Esophagus muscularis mucosa (tissue), 4 donors: ENCODE measurements at places on chromosomes 7 and 10. TPM values are rescaled to one million over a fixed set of nuclear protein-coding genes. Genes with fewer than 3 reads are reported as not detected.
A peak's percentile ranks its signal among the peaks of the same experiment; 100 is the strongest.

- H3K36me3 ChIP-seq = no peaks in the 10 kb centered on the region
- no peaks in the 10 kb centered on the region for H3K27me3 ChIP-seq
- no peak overlapping the region for H3K27ac ChIP-seq
- DNase-seq = no peak
- H3K4me3 ChIP-seq = no peak overlapping the region
These were observed 10.2 kb upstream of the LFNG start for GRCh38 chr7:2509298-2509906.

GRCh38 chr10:67612577-67613537 is 83.1 kb downstream of the CTNNA3 start:
- peaks cover 12% of the 10 kb centered on the region for H3K4me1 ChIP-seq
- H3K27ac ChIP-seq = no peak overlapping the region
- H3K27me3 ChIP-seq = no peaks in the 10 kb centered on the region
- no peak for DNase-seq
- H3K4me3 ChIP-seq = no peak overlapping the region
- H3K36me3 ChIP-seq = no peaks in the 10 kb centered on the region

GRCh38 chr10:127322286-127322685 is 125.9 kb upstream of the INSYN2A start:
- H3K27me3 ChIP-seq = no peaks in the 10 kb centered on the region
- H3K36me3 ChIP-seq = no peaks in the 10 kb centered on the region
- no peak for DNase-seq

- H3K4me1 ChIP-seq = peaks cover 63% of the 10 kb centered on the region
- peaks cover 67% of the 10 kb centered on the region for H3K27me3 ChIP-seq
- DNase-seq = no peak
- H3K36me3 ChIP-seq = no peaks in the 10 kb centered on the region
- H3K4me3 ChIP-seq = peak overlapping the region; percentile 41
These were observed 2.5 kb downstream of the HMX2 start for GRCh38 chr10:123150271-123150985.

The PBLD gene
- total RNA-seq = 8.1 TPM

The INTS15 gene
- 22.5 TPM for total RNA-seq

GRCh38 chr7:67301667-67302066 is 305.0 kb downstream of the TYW1 start:
- no peak for DNase-seq
- H3K27me3 ChIP-seq = no peaks in the 10 kb centered on the region
- H3K4me3 ChIP-seq = peak overlapping the region; percentile 77

DNA sequence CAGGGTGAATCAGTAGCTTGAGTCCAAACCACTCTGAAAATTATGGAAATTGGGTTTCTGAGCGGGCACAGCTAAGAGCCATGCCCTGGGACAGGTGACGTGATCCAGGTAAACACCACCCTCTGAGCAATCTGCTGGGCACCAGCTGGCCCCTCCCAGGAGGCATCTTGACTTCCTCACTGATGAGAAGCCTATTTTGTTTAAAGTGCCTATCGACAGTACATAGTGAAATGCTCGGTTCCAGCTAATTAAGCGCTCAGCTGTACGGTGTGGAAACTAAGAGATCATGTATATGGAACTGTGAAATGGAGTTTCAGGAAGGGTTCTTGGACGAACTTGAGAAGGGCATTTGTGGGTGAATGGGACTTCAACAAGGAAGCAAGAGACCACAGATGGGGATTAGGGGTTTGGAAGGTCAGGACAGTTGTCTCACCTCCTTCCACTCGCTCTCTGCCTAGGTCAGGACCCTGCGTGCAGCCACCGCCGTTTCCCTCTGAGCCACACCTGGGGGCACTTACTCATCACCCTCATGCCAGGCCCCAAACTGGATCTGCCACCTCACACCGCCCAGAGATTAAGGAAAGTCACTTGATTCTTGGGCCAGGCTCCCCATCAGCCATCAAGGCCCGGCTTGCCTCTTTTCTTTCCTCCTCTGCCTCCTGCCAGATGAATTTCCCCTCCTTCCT is 3.2 kb downstream of the ITPRIP start:
- peaks cover 66% of the 10 kb centered on the region for H3K4me1 ChIP-seq
- peak overlapping the region; percentile 98 for H3K4me3 ChIP-seq
- no peaks in the 10 kb centered on the region for H3K36me3 ChIP-seq
- no peak for DNase-seq

The PSD gene
- 268 TPM for total RNA-seq

GRCh38 chr10:117164592-117165537 is 26.8 kb upstream of the VAX1 start:
- peaks cover 57% of the 10 kb centered on the region for H3K4me1 ChIP-seq
- peak overlapping the region; percentile 36 for H3K4me3 ChIP-seq
- no peak for DNase-seq

GRCh38 chr7:111011520-111011919 is 79.4 kb upstream of the LRRN3 start:
- H3K4me3 ChIP-seq = no peak overlapping the region
- H3K4me1 ChIP-seq = no peaks in the 10 kb centered on the region
- H3K27me3 ChIP-seq = no peaks in the 10 kb centered on the region
- no peaks in the 10 kb centered on the region for H3K36me3 ChIP-seq
- no peak for DNase-seq
- H3K27ac ChIP-seq = no peak overlapping the region

The MRLN gene
- not detected for total RNA-seq

GRCh38 chr7:37770838-37771237 is 77.6 kb upstream of the NME8 start:
- H3K4me3 ChIP-seq = no peak overlapping the region
- H3K36me3 ChIP-seq = no peaks in the 10 kb centered on the region
- H3K27ac ChIP-seq = no peak overlapping the region
- H3K27me3 ChIP-seq = no peaks in the 10 kb centered on the region

DNA sequence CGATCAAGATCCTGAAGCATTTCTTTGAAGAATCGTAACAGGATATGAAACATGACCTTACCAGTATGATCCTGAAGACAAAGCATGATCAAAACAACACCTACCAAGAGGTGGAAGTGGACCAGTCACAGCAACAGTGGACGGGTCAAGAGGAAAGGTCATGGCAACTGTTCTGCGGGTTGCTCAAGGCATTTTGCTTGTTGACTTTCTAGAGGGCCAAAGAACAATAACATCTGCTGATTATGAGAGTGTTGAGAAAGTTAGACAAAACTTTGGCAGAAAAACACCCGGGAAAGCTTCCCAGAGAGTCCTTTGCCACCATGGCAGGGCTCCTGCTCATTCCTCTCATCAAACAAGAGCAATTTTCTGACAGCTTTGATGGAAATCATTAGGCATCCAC is 65.6 kb upstream of the LRRC18 start:
- no peak for DNase-seq
- H3K4me3 ChIP-seq = no peak overlapping the region
- peaks cover 29% of the 10 kb centered on the region for H3K4me1 ChIP-seq
- H3K36me3 ChIP-seq = no peaks in the 10 kb centered on the region
- no peak overlapping the region for H3K27ac ChIP-seq

GRCh38 chr10:117241541-117242462 is 888 bp downstream of the SLC18A2 start:
- no peak overlapping the region for H3K27ac ChIP-seq
- no peak for DNase-seq
- peaks cover 13% of the 10 kb centered on the region for H3K4me1 ChIP-seq
- peaks cover 68% of the 10 kb centered on the region for H3K27me3 ChIP-seq
- H3K36me3 ChIP-seq = no peaks in the 10 kb centered on the region

DNA sequence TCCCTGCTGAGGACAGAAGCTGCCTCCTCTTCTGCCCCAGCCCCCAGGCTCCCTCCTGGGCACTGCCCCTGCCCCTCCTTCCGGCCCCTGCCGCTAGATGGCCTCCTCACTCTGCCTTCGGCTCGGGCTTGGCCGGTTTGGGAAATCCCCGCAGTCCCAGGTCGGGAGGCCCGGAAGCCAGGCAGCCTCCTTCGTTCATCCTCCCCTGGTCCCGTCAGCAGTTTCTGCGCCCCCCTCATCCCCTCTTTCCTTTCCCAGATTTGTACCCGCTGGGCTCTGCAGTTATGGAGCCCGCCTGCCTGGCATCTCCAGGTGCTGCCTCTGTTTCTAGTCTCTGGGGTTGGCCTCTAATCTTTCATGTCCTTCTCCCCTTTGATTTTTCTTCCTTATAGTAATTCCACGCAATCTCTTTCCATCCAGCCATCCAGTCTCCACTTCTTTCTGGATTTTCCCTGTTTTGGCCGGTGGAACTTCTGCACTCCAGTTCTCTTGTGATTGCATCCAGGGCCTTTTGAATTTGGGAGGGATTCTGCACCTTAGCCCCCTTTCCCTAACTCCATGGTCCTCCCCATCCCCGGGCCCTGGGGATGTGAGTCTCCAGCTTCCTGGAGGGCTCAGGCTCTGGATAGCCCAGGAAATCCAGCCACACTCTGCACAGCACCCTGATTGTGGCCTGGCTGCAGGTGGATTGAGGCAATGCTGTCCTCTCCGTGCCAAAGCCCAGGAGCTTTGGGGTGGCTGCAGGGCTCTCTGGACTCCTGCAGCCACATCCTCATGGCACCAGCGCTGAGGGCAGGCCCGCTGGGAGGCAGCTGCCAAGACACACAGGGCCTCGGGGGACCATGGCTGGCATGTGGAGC is 3.3 kb upstream of the SHH start:
- peaks cover 28% of the 10 kb centered on the region for H3K27me3 ChIP-seq
- no peaks in the 10 kb centered on the region for H3K36me3 ChIP-seq
- H3K4me3 ChIP-seq = no peak overlapping the region
- DNase-seq = no peak
- no peak overlapping the region for H3K27ac ChIP-seq
- peaks cover 21% of the 10 kb centered on the region for H3K4me1 ChIP-seq

The ACTL6B gene
- total RNA-seq = not detected

DNA sequence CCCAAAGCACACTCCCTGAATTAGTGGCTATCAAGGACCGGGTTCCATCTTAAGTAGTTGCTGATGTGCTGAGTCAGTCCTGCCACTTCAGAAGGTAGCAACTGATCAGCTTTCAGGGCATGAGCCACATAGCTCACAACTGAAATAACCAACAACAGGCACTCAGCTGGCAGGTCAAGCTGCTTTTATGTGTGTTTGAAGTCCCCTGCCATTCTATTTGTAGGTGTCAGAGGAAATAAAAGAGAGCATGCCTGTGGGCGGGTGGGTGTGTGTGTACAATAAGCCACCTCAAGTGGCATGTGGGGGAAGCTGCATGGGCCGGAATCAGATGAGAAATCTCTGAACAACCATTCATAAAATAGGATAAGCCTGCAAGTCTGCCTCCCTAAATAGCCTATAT is 114.3 kb upstream of the YAE1 start:
- no peak for DNase-seq
- no peak overlapping the region for H3K4me3 ChIP-seq
- H3K27me3 ChIP-seq = no peaks in the 10 kb centered on the region
- H3K36me3 ChIP-seq = no peaks in the 10 kb centered on the region
- H3K27ac ChIP-seq = no peak overlapping the region

- H3K36me3 ChIP-seq = no peaks in the 10 kb centered on the region
- H3K4me1 ChIP-seq = no peaks in the 10 kb centered on the region
- no peak overlapping the region for H3K27ac ChIP-seq
- H3K4me3 ChIP-seq = no peak overlapping the region
These were observed 9.5 kb downstream of the GHRHR start for GRCh38 chr7:30973292-30973691.

- H3K4me1 ChIP-seq = peaks cover 64% of the 10 kb centered on the region
- no peak for DNase-seq
- H3K27ac ChIP-seq = peak overlapping the region; percentile 100
- no peaks in the 10 kb centered on the region for H3K27me3 ChIP-seq
- no peaks in the 10 kb centered on the region for H3K36me3 ChIP-seq
These were observed 68.2 kb upstream of the INPP5A start for GRCh38 chr10:132469197-132469884.

GRCh38 chr10:99329304-99329553 is at the start of gene CNNM1:
Gene CNNM1 (plus strand): TSS chr10:99329356. CDS start chr10:99329388, 32 bp downstream.
- no peaks in the 10 kb centered on the region for H3K36me3 ChIP-seq
- peak within 1 kb of the TSS; percentile 71 for H3K4me3 ChIP-seq
- peak within 1 kb of the TSS; percentile 53 for H3K27ac ChIP-seq
- peaks cover 17% of the 10 kb centered on the region for H3K4me1 ChIP-seq
- H3K27me3 ChIP-seq = no peaks in the 10 kb centered on the region
- no peak for DNase-seq

DNA sequence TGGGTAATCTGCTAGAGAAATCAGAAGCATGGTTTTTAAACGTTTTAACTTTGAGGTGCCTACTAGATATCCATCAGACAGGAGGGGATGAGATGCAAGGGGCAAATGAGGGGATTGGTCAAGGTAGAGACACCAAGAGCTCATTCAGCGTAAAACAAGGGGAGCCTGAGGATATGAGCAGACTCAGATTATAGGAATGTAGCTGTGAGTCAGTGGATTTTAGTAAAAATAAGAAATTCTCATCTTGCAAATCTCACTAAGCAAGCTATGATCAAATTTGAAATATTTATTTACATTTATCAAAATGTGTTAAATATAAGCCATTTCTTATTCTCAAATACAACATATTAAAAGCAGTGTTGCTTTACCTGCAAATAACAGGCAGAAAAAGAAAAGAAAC is 21.4 kb upstream of the TFEC start:
- no peak overlapping the region for H3K27ac ChIP-seq
- no peak overlapping the region for H3K4me3 ChIP-seq
- DNase-seq = no peak
- no peaks in the 10 kb centered on the region for H3K36me3 ChIP-seq
- H3K27me3 ChIP-seq = no peaks in the 10 kb centered on the region
- H3K4me1 ChIP-seq = no peaks in the 10 kb centered on the region

The RADIL gene
- 12.1 TPM for total RNA-seq

DNA sequence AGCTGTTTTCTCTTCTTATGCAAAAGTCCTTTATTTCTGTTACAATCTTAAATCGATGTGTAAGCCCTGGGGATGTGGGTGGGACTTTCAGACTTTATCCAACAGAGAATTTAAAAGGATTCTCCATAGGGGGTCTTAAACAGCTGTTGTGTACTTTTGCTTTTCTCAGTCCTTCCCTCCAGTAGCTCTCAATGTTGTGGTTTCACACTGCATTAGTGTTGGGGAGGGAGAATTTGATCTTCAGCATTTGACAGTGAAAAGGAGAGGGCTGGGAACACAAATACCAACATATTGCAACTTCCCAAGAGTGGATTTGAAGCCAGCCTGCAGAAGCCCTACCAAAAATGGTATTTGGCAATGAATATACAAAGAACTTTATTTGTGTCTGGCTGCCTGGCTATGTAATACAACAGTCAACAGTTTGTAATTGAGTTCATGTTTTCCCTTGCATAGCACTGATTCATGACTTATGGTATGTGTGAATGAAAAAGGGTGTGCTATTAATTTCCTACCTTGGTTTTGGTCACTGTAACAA is 80.1 kb upstream of the CAPZA2 start:
- no peak for DNase-seq

GRCh38 chr7:129828078-129828762 is 124.5 kb downstream of the UBE2H start:
- H3K4me1 ChIP-seq = peaks cover 51% of the 10 kb centered on the region
- peaks cover 4% of the 10 kb centered on the region for H3K36me3 ChIP-seq
- H3K27me3 ChIP-seq = no peaks in the 10 kb centered on the region
- DNase-seq = no peak
- H3K4me3 ChIP-seq = no peak overlapping the region

The SUN3 gene
- not detected for total RNA-seq

The KIAA1549 gene
- 3.2 TPM for total RNA-seq

The ACHE gene
- 3.2 TPM for total RNA-seq

The H2BK1 gene
- not detected for total RNA-seq

The INMT gene
- 172 TPM for total RNA-seq
